ENCODE measurements at places on chromosomes 1 and 21.

DNA sequence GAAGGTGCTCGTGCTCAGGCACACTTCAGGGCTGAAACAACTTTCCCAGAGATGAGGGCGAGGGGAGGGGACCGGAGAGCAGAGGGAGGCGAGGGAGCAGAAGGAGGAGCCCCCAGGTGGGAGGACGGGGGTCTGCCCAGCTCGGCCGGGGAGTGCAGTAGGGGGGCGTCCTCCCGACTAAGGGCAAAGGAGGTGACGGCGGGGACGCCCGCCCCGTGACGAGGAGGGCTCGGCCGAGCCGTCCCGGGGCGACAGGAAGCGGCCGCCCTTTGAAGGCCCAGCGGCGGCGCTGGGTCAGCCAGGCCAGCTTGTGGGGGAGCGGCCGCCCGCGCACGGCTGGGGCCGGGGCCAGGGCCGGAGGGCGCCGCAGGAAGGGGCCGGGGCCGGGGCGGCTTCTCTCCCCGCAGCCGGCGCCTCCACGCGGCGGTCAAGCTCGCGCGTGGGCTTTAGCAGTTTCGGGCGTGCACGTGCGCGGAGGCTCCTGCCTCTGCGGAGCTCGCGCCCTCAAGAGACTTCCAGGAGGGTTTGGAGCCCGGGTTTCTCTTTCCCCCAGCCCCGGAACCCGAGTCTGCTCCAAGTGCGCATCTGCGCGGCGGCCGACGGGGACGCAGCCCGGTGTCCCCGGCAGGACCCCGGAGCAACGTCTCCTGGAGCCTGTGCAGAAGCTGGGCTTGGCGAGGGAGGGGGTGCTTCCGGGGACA is 100.8 kb upstream of the SLC45A1 start:
- no peak for DNase-seq

- no peak for DNase-seq
Observed at GRCh38 chr21:33695813-33696212, 53.5 kb downstream of the ITSN1 start.

DNA sequence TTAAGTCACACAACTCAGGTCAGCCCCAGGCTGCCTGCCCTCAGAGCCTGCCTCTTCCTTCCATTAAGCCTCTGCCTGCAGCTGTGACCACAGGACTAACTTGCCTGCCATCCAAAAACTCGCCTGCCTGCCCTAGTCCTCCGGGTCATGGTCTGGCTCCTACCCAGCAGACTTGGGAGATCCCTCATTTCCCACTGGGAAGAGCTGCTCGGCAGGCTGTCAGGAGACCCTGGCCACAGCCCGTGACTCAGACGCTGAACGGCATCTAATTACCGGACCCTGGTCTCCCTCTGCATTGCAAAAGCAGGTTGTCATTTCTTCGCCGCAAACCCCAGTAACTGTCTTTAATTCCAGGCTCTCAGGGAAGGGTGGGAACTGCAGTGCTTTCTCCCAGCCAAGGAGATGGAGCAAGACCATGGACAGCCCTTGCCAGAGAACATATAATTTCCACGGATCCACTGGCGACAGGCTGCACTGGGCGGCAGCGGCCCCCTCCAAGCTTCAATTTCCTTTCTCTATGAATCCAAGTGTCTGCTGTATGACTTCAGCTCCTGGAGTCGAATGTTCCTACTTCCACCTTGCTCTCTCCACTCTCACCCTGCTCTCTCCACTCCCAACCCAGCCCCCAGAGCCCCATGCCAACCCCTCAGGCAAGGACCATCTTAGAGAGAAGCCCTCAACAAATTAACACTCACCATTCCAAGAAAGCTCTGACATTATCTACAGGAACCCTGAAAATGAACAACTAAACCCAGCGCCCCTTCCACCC is 20.4 kb downstream of the OLFML2B start:
- DNase-seq, result no peak

GRCh38 chr1:8394456-8395321 is 76.8 kb downstream of the SLC45A1 start:
- no peak for DNase-seq

DNA sequence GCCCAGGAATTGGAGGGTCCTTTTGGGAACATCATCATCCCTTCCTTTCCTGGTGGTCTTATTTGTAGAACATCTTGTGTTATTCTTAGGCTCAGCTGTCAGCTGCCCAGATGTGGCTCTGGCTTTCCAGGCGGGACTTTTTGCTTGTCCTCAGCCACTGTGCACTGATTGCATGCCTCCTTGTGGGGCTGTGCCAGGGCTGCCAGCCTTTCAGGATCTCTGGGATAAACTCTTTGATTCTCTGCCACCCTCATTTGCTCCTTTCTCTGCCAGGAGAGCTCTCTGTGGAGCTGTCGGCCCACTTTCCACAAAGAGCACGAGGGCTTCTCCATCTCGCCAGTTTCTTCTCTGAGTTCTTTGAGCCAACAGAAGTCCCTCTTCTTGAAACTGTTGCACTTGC is 63.1 kb downstream of the PTPRU start:
- no peak for DNase-seq

DNA sequence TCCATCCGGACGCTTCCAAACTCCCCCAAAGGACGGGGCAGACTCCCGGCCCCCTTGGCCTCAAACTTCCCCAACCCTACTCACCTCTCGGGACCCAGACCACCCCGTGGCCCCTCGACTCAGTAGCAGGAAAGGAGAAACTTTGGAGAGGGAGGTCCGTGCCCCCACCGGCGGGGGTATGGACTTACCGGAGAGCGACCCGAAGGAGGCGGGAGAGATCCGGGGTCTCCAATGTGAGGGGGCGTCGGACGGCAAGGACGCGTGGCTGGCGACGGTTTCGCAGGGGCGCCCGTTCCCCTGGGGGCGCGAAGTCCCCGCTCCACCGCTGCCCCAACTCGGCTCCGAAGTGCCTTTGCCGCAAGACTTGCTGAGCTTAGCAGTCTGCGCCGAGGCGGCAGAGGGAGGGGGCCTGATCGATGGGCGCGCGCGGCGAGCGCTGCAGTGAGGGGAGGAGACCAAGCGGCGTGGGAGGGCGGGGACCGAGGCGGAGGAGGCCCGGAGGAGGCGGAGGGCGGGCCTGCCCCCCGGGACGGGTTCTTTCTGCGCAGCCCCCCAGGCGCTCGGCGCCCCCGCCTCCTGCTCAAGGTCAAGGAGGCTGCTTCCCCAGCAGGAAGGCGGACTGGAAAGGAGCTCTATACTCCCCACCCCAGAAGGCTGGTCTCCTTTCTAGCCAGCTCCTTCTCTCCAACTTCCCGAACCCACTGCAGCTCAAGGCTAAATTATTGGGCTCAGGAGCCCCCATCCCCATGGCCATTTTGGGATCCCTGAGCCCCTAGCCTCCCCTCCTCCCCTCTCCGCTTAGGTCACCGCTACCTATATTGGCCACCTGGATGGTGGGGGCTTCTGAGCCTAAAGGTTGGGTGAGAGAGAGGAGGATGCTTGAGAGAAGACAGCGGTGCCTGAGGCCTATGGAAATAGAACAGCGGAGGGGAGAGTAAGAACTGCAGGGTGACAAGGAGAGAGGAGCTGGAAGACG is at the start of gene SYT2:
Gene SYT2 (minus strand): TSS at position 385 of the 976 bp plus-strand sequence. CDS start 104,682 bp downstream, outside the sequence.
- no peak for DNase-seq
